ENCODE measurements at places on chromosomes 6 and 20.

DNA sequence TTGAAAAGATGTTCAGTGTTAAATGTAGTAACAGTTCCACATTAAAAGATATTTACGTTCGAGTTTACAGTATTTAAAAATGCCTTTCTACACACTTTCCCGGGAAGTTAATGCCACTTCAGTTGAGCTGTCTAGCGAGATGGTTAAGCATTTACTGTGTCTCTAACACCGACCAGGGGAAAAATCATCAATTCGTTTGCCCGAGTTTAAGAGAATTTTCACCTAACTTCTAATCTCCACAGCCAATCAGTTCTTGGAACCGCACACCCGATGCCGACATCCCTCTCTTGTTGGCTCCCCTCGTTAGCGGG, 58.2 kb downstream of the FAM217A start:
- no peak for DNase-seq

DNA sequence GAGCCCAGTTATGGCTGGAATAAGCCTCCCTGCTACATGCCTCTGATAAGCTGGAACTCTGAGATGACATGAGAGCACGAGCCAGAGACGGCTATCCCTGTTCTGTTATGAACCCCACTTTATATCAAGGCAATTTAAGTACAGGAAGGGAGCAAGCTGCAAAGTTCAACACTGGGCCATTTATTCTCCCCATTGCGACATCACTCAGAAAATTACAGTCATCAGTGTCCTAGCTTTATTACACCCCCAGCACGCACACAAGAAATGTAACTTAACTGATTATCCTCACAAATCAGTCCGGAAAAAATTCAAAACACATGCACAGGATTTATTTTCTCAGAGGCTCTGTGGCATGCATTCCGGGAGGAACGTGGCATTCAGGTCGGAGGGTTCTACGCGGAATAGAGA, 125.3 kb upstream of the SLC2A12 start:
- no peak for DNase-seq

- DNase-seq, result no peak
Observed at GRCh38 chr6:36979347-36979742, 6.7 kb downstream of the MTCH1 start.

GRCh38 chr6:73513496-73513854, 7.4 kb downstream of the EEF1A1 start:
- DNase-seq, result no peak

DNA sequence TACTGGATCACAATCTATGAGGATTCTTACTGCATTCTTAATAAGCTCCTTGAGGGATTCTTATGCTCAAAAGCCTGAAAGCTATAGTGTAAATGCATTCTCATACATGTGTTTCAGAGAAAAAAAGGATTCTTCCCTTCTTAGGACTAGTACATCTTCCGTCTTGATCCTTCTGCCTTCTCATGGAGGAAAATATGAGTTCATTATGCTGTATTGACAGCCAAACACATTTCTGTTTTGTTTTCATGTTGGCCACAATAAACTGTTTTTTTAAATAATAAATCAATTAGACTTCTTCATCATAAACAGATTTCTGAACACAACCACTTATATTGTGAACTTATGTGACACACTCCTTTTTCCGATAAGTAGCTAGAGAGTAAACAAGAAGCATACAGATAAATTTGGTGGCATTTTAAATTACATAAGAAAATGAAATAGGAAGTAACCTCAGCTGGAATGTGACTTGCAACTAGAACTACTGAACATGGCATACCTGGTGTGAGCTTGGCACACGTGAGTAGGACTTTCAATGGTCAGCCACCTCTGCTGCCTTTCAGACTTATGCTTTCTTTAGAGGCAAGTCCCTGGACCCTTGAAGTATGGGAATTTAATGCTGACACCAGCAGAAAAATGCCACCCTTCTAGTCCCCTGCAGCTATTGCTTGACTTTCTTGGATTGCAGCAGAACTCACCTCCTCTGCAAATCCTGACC, 350.4 kb downstream of the BCKDHB start:
- no peak for DNase-seq

- DNase-seq, result no peak
Observed at GRCh38 chr20:16107172-16107870, 465.9 kb downstream of the KIF16B start.

DNA sequence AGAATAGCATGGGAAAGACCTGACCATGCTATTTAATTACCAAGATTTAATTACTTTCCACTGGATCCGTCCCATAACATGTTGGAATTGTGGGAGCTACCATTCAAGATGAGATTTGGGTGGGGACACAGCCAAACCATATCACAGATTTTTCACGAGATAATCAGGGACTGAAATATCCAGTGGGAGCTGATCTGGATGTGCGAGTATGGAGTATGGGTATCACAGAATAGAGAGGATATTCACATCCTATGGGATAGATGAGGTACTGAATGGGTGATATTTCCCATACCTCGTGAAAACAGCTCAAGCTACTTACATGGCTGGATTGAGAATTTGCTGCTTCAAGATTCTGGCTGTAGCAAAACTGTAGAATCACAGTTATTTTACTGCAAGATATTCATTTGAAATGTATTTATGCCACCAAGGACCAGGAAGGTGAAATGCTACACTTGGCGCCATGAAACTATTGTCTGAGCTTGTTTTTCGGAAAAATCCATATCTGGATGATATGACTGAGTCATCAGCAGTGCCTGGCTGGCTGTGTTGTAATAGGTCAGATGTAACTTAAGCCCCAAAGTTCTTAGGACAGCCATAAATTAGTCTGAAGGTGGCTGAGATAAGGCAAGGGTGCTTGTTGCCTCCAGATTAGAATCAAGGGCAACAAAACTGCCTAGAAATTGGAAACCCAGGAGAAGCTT, 29.8 kb downstream of the KCNS1 start:
- no peak for DNase-seq

DNA sequence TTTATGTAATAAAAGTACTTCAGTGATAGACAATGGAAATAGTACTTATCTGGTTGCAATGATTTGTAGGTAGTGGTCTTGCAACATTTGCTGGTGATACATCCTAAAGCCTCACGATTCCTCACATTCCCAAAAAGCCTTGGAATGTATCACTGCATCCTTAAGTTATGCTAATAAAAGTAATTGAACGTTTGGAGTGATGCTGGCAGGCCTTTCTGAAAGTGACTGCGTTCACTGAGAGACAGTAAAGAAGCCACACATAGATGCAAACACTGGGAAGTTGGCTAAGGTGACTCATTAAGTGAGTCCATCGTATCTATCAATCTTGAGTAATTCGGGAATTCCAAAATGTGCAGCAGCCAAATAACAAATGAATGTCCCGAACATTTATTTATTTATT, 444.1 kb upstream of the SOX4 start:
- DNase-seq, result no peak

DNA sequence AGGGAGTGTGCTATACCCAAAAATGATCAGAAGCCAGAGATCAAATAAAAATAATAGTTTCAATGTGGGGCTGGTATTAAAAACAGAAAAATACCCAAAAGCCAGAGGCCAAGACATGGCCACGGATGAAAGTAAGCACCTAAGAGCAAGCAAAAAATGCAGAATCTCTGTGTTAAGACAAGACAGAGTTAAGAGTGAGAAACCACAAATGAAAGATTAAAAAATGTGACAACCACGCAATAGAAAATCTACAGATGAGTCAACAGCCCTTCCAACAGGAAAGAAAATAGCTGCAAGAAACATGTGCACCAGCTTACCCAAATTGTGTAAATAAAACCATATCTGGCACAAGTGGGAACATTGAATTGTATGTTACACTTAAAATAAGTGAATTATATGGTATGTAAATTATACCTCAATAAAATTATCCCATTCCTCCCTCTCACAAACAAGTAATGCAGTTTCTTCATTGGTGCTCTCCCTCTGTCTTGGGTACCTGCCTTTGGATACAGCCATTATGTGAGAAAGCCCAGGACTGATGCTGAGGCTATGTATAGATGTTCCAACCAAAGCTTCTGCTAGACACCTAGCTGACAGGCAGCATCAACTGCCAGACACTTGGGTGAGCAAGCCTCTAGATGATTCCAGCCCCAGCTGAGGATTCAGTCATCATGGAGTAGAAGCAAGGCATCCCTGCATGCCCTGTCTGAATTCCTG, 55.3 kb upstream of the UFL1 start:
- no peak for DNase-seq

GRCh38 chr6:114167583-114168576, 174.9 kb downstream of the HS3ST5 start:
- no peak for DNase-seq

- no peak for DNase-seq
Observed at GRCh38 chr20:45469336-45470261, at the start of gene WFDC2. WFDC2 (plus strand) TSS chr20:45469753; CDS start chr20:45469782, 29 bp downstream.

GRCh38 chr6:32807020-32807580, 9.7 kb downstream of the HLA-DOB start:
- no peak for DNase-seq

- no peak for DNase-seq
Observed at GRCh38 chr6:35034411-35035191, 106.5 kb downstream of the TCP11 start.

- DNase-seq, result no peak
Observed at GRCh38 chr6:32763421-32763820, at the start of gene HLA-DQB2. HLA-DQB2 (minus strand) TSS chr6:32763532; CDS start chr6:32763470, 62 bp downstream.

- no peak for DNase-seq
Observed at GRCh38 chr20:24131684-24132083, 143.1 kb upstream of the GGTLC1 start.

DNA sequence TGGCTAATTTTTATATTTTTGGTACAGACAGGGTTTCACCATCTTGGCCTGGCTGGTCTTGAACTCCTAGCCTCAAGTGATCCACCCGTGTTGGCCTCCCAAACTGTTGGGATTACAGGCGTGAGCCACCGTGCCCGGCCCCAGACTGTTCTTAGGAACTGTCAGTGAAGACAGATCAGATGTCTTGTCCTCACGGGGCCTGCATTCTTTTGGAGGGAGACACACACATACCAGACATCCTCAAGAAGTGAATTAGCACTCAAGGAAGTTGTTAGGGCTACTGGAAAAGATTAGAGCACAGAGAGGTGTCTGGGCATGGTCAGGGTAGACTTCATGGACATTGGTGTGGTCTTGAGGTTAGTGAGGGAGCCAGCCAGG, 10.3 kb upstream of the LPIN3 start:
- no peak for DNase-seq

- DNase-seq, result no peak
Observed at GRCh38 chr6:149979293-149979692, 15.6 kb downstream of the ULBP1 start.

- no peak for DNase-seq
Observed at GRCh38 chr6:71727632-71728294, 158.6 kb upstream of the RIMS1 start.

- DNase-seq, result no peak
Observed at GRCh38 chr6:115131709-115132490, 789.1 kb upstream of the HS3ST5 start.

GRCh38 chr20:46559685-46560440, 9.4 kb upstream of the OCSTAMP start:
- DNase-seq, result no peak

- DNase-seq, result no peak
Observed at GRCh38 chr6:47188588-47189021, 121.1 kb downstream of the TNFRSF21 start.

- DNase-seq, result no peak
Observed at GRCh38 chr6:14086701-14087100, 30.9 kb upstream of the CD83 start.

GRCh38 chr6:164826831-164827468, 482.5 kb downstream of the C6orf118 start:
- DNase-seq, result no peak
